Posterior vena cava (tissue), 2 donors: ENCODE measurements at places on chromosomes 3 and 15. TPM values are rescaled to one million over a fixed set of nuclear protein-coding genes. Genes with fewer than 3 reads are reported as not detected.

DNA sequence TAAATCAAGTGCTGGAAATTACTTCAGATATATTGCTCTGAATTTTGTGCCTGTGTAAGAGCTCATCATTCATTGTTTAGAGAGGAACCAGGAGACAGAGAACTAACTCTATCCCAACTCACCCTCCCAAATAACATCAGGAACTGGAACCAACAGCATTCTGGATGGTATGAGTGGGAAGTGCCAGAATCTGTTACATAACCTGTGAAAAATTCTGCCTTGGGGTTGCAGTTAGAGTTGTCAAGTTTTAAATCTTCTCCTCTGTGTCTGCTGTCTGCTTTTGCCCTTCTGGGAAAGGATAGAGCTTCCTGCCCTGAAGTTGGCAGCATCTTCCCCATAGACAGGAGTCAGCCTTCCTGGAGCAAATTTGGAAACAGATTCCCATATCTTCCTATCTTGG lies 41.2 kb downstream of the TIMP4 start:
- no peak for DNase-seq

DNA sequence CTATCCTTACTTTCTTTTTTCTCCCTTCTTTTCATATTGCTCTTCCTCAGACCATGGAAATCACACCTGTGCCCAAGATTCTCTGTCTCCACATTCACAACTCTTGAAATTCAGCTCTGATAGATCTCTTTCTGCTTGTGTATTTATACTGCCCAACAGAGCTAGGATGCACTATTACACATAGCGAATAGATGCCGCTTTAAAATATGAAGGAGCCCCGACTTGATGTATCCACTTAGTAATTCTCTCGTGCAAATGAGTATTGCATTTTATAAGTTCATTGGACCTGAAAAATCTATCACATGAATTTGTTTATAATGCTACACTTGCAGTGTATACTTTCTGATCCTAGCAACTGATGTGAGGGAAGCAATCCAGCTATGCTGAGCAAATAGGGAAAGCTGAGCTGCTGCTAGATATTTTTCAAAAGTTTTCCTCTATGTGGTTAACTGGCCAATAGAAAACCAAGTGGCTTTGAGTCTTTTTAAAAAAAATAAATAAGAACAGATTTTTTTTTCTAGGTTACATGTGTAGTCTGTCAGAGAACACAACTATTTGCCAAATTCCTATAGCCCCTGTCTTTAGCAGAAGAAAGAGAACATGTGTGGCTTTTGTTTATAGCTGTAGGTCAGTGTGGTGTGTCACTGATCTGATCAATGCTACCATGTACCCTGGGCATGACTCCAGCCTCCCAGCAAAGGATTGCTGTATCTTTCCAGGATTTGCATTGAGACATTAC lies 64.3 kb upstream of the LEKR1 start:
- DNase-seq = no peak

DNA sequence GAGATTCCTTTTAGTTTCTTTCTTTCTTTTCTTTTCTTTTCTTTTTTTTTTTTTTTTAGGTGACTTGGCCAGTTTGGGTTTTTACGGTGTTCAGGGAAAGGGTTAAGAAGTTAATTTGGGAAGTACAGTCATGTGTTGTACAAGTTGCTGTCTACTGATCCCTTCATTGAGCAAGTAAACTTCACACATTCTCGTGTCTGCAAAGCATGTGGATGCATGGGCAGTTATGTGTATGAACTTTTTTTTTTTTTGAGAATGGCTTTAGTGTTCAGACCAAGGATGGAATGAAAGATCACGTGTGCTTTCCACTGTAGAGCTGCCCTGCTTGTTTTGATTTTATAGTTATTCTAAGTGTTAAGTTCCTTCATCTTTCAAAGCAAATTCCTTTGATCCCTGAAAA lies 132.3 kb downstream of the PGPEP1L start:
- no peak for DNase-seq

Gene TNFSF10
- total RNA-seq = 18.7 TPM

DNA sequence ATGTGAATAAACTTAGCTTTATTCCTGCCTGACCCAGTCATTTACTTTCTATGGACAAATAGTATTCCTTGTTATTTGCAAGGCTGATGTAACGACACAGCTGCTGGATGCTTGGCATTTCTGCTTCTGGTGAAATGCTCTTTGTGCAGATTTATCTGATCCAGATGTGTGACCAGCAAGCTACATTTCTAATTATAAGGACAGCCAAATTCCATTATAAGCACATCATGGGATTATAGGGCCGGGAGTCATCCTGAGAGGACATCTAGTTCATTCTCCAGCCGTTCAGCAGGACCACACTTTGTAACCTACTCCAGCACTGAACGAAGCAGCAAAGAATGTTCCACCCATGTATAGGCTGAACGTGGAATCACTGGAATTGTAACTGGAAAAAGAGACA lies 42.9 kb downstream of the FNDC3B start:
- no peak for DNase-seq

DNA sequence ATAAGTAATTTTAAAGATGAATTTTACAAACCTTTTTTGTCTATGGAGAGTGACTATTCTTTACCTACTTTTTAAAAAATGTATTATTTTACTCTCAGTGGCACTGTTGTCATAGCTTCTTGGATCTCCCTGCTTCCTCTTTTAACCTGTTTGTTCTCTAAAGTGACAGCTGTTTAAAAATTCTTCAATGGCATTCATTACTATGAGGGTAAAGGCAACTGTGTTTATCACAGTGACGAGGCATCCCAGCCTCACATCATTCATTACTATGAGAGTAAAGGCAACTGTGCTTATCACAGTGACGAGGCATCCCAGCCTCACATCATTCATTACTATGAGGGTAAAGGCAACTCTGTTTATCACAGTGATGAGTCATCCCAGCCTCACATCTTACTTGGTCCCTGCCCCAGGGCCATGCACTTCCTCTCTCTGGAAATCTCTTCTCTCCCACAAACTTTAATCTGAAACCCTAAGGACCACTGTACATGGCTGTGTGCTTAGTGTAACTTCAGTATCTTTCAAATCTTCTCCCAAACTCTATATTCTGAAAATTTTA lies 101.7 kb upstream of the ZNF717 start:
- no peak for DNase-seq

DNA sequence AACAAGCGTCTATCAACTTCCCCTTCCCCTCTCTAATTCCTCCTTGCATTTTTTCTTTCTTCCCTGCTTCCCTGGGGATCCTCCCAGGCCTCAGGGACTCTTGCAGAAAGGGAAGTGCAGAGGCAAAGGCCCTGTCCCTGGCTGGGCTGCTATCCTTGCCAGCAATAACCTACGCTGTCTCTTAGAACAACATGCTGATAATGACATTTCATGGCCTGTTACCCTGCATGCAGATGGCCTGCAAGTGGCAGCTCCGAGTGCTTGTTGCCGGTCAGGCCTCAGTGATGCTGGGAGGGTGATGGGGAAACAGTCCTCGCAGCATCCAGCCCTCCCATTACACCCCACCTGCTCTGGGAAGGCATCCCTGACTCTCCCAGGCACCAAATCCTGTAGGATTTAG lies 167.6 kb downstream of the RAB11A start:
- DNase-seq = no peak

GRCh38 chr15:87689716-87690115 lies 566.8 kb downstream of the NTRK3 start:
- no peak for DNase-seq

DNA sequence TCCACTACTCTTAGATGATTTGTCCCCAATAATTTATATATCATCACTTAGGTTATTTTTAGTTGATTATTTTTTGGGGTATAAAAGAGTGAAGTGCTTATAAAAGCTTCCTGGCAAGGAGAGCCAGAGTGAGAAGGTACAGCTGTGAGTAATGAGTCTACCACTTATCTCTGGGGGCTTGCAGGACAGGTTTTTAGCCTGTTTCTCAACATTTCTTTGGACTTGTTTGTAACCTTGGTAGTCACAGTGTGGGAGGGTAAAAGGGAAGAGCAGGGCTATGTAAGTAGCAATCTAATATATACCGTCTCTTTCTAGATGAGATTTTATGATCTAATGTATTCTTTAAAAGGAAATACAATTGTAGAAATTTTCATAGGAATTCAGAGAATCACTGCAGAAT lies 321.3 kb upstream of the GOLIM4 start:
- no peak for DNase-seq

- no peak for DNase-seq
Observed at GRCh38 chr3:176683382-176683781, 513.9 kb downstream of the TBL1XR1 start.

Gene ERC2
- 0.14 TPM for total RNA-seq

- no peak for DNase-seq
Observed at GRCh38 chr15:75920079-75920478, 16.4 kb downstream of the FBXO22 start.

Gene OR5K3
- not detected for total RNA-seq

DNA sequence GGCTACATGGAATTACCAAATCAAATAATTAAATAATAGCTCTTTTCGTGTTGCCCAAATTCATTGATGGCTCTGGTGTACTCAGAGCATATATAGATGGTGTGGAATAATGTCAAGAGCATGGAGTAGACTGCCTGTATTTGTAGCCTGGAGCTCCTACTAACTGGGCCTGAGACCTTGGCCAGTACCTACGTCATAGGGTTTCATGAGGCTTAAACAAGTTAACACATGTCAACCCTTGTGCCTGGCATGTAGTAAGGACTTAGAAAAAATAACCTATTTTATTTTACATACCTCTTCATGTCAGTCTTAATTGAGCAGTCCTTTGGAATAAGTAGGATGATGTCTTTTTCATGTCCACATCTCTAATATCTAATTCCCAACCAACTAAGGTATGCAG lies 223.7 kb upstream of the DPH6 start:
- no peak for DNase-seq

Gene TF
- 1.0 TPM for total RNA-seq

DNA sequence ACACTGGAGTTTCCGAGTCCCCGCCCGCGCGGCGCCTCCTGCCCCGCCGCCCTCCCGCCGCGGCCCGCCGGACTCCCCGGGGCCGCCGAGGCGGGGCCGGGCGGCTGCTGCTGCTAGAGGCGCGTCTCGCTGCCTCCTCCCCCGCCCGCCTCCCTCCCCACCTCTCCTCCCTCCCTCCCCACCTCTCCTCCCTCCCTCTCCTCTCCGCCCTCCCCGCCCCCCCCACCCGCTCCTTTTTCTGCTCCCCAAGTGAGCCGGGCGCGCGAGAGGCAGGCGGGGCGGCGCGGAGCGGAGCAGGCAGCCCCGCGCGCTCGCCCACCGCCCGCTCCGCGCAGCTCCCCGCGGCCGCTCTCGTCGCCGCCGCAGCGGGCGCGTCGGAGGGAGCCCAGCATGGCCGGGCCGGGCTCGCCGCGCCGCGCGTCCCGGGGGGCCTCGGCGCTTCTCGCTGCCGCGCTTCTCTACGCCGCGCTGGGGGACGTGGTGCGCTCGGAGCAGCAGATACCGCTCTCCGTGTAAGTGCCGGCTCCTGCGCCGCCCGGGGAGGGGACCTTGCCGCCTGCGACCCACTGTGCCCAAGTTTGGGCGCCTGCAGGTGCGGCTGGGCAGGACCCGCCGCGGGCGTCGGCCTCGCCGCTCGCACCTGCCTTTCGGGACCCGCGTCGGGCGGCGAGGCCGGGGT lies at the start of gene CACNA2D3:
Gene CACNA2D3 (plus strand): TSS at position 229 of the 679 bp plus-strand sequence.
- no peak for DNase-seq

DNA sequence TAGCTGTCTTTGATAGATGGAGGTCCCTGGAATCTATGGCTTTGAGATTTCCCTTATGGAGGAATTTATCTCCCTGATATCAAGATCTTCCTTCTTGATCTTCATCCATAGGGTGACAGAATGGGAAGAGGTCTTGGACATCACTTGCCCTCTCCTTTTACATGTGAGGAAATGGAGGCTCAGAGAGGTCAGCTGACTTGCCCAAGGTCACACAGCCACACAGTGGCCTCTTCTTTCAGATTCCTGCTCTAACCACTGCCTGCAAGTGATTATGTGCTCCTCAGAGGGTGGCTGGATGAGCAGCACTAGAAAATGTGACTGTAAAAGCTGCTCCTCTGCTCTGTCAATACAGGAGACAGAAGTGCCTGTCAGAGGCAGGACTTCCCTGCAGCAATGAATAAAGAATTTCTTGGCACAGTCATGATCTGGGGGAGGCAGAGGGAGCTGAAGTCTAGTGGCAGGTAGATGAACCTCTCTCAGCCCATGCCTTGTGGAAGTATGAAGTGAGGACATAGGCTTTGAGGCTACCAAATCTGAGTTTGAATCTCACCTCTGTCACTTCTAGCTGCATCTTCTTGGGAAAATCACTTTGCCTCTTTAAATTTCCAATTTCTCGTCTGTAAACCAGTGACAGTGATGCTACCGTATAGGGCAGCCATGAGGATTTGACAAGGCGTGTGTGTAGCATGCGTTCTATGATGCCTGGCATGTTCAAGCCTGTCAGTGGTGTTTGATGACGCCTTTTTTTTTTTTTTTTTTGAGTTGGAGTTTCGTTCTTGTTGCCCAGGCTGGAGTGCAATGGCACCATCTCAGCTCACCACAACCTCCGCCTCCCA lies 12.0 kb downstream of the SSUH2 start:
- DNase-seq = no peak

DNA sequence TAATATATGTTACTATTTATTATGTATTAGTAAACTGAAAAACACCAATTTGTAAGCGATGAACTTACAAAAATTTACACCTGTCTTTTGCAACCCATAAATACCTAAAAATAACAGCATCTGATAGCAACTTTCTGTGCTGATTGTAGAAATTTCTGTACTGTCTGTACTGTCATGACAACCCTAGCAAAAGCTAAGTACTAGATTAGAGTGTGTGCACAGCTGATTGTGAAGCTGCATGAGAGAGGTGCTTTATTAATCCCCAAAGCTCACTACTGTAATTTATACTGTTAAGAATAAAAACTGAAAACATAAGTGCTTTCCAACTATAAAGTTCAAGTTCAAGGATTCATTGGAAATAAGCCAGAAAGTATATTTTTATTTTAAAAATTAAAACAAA lies 815 bp downstream of the BCL2A1 start:
- DNase-seq = no peak

Gene CIDEC
- total RNA-seq = 2.9 TPM

DNA sequence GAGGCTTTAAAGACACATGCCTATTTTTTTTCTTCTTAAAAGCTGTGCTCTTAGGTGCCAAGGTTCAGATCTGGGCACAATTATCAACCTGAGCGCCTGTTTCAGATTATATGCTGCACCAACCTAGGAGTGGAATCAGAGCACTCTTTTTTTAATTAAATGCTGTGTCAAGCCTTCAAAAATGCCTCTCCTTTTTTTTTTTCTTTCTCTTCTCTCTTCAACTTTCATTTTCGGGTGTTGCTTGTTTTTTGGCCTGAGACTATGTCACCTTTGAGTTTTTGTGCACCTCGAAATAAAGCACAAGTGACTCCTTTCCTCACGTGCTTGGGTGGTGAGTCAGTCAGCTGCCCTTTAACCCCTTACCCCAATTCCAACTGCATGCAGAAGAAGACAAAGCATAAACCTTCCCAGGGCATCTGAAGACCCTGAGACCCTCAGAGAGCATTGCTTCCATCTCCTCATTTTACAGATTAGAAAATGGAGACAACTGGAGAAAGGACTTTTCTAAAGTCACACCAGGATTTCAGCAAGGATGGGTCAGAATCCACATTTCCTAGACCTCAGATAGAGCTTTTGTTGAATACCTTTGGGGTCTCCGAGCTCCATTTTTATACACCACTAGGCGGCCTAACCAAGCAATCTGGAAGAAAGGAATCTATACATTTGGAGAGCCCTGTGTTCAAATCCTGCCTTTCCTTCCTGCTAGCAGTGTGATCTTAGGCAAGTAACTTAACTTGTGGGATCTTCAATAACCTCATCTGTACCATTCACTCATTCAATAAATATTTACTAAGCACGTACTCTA lies 631 bp upstream of the PRICKLE2 start:
- no peak for DNase-seq

Gene NR1I2
- total RNA-seq = 0.19 TPM

GRCh38 chr15:60695713-60696522 lies 217.0 kb upstream of the ICE2 start:
- no peak for DNase-seq

- DNase-seq = no peak
Observed at GRCh38 chr3:50606596-50606995, 5.0 kb downstream of the CISH start.
